ENCODE measurements at places on chromosomes 13 and 19.
A peak's percentile ranks its signal among the peaks of the same experiment; 100 is the strongest.

GRCh38 chr19:55820037-55820436 is 11.8 kb downstream of the NLRP11 start:
- no peaks in the 10 kb centered on the region for H3K36me3 ChIP-seq
- H3K27ac ChIP-seq = no peak overlapping the region
- H3K4me1 ChIP-seq = peaks cover 15% of the 10 kb centered on the region
- no peak for DNase-seq

DNA sequence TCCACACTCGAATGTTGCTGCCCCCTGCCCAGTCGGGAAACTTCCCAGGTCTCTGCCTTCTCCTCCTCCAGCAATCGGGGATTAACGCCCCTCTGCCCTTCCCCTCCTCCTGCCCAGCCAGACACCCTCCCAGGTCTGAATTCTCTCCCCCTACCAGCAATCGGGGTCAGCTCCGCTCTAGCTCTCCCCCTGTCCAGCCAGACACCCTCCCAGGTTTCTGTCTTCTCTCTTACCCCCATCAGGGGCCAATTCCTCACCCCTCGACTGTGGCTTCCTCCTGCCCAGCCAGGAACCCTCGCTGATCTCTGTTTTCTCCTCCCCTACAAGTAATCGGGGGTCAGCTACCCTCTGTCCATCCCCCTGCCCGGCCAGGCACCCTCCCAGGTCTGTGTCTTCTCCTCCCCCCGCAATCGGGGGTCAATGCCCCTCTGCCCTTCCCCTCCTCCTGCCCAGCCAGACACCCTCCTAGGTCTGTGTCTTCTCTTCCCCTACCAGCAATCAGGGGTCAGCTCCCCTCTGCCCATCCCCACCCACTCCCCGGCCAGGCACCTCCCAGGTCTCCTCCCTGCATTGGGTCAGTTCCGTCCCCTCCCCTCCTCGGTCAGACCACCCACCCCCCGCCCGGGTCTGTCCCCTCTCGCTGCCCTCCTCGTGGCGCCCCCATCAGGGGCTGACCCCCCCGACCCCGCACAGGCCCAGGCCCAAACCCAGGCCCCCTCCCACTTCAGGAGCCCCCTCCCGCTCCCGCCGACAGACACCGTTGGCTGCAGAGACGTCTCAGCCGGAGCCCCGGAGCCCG is 668 bp downstream of the ZFR2 start:
- H3K4me1 ChIP-seq = peaks cover 9% of the 10 kb centered on the region
- peaks cover 7% of the 10 kb centered on the region for H3K36me3 ChIP-seq
- H3K27me3 ChIP-seq = peaks cover 46% of the 10 kb centered on the region
- H3K4me3 ChIP-seq = no peak overlapping the region

GRCh38 chr13:23288564-23288963 is 107.8 kb downstream of the SGCG start:
- H3K4me3 ChIP-seq = no peak overlapping the region
- H3K27me3 ChIP-seq = peaks cover 25% of the 10 kb centered on the region
- no peak for DNase-seq
- no peak overlapping the region for H3K27ac ChIP-seq

DNA sequence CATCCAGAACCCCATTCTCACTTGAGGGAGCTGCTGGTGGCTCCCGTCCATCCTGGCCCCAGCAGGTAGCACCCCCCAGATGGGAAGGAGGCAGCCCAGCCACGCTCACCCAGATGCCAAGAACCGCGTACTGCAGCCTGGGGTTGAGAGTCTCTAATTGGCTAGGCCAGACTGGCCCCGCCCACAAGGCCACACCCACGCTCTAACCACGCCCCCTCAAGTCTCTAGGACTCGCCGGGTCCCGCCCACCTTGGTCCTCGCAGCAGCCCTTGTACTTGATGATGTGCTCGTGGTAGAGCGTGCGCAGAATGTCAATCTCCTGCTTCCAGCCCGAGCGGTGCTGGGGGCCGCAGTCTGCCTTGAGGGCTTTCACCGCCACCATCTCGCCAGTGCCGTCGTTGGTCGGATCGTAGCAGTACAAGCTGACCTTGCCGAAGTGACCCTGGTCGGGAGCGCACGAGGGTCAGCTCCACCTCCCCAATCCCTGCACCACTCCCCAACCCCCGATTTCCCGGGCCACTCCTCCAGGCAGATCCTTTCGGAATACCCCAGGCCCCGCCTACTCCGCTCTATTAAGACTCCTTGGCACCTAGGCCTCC is 14.5 kb upstream of the ICAM3 start:
- H3K36me3 ChIP-seq = peaks cover 65% of the 10 kb centered on the region
- H3K27ac ChIP-seq = peak overlapping the region; percentile 49
- no peaks in the 10 kb centered on the region for H3K4me1 ChIP-seq
- no peaks in the 10 kb centered on the region for H3K27me3 ChIP-seq

DNA sequence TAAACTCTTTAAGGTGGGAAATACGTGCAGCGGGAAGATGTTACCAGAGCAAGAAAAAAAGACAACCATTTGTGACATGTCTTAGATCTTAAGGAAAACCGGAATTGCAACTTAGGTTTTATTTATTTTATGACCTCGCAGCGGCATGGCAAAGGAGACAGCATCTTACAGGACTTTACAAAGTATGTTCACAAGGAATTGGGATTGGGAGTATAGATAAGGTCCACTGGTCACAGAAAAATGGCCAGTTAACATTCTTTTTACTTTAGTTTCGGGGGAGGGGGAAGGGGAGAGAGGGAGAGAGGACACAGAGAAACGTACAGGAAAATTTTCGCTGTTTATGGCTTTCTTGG is 104.5 kb upstream of the DIAPH3 start:
- H3K36me3 ChIP-seq = no peaks in the 10 kb centered on the region
- no peaks in the 10 kb centered on the region for H3K27me3 ChIP-seq
- H3K27ac ChIP-seq = no peak overlapping the region
- DNase-seq = no peak
- no peak overlapping the region for H3K4me3 ChIP-seq
- H3K4me1 ChIP-seq = no peaks in the 10 kb centered on the region

- peak; percentile 43 for DNase-seq
- H3K4me1 ChIP-seq = peaks cover 22% of the 10 kb centered on the region
- H3K4me3 ChIP-seq = peak overlapping the region; percentile 30
- no peaks in the 10 kb centered on the region for H3K36me3 ChIP-seq
Observed at GRCh38 chr13:42549552-42549936, 24.4 kb upstream of the TNFSF11 start.

- H3K27ac ChIP-seq = no peak overlapping the region
- no peaks in the 10 kb centered on the region for H3K36me3 ChIP-seq
- no peak overlapping the region for H3K4me3 ChIP-seq
- no peak for DNase-seq
Observed at GRCh38 chr13:92537471-92537870, 689.1 kb upstream of the GPC6 start.

DNA sequence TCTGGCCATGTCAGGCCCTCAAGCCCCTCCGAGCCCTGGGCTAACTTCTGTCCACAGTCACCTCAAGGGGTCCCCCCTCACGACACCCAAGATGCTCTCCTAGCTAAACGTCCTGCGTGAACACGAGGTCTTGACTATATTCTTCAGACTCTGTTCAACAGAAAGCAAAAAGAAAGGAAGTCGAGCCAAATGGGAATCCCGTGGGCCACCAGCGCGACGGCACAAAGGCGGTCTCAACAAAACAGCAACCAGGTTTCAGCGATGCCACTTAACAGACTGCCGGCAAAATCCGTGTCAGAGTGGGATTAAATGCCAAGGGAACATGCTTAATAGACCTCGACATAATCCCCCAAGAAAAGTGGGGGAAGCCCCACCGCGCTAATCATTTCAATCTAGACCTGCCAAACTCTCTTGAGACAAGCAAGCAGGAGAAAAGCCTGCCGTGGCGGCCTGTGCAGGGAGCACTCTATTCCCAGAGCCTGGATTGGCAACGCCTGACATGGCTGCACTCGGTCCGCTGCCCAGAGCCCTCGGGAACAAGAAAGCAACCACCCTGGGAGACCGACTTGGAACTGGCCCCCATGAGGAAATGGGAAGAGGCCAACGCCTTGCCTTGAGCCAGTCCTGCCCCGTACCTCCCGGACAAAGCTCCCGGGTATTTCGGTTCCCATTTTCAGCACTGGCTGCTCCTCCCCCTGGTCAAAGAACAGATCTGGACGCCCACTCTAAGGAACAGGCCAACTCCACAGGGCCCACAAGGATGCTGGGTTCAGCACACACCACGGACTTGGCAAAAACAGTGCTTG is 16.0 kb downstream of the ZC3H4 start:
- H3K4me3 ChIP-seq = no peak overlapping the region
- no peak overlapping the region for H3K27ac ChIP-seq
- no peak for DNase-seq
- no peaks in the 10 kb centered on the region for H3K27me3 ChIP-seq
- peaks cover 75% of the 10 kb centered on the region for H3K4me1 ChIP-seq
- H3K36me3 ChIP-seq = peaks cover 29% of the 10 kb centered on the region

Data from stimulated activated naive B cell treated with anti-CD40 and anti-IgM and Interleukin-4, amounts not matched to agents 10 μg/mL and 1 μg/mL and 100 μg/mL, for 72 hours (primary cell).